ENCODE measurements at places on chromosomes 5 and 9.

- no peaks in the 10 kb centered on the region for H3K36me3 ChIP-seq
- H3K4me3 ChIP-seq: no peak overlapping the region
- no peaks in the 10 kb centered on the region for H3K4me1 ChIP-seq
- no peak overlapping the region for H3K27ac ChIP-seq
- no peak for DNase-seq
Observed at GRCh38 chr5:180645274-180646204, 3.9 kb downstream of the FLT4 start.

DNA sequence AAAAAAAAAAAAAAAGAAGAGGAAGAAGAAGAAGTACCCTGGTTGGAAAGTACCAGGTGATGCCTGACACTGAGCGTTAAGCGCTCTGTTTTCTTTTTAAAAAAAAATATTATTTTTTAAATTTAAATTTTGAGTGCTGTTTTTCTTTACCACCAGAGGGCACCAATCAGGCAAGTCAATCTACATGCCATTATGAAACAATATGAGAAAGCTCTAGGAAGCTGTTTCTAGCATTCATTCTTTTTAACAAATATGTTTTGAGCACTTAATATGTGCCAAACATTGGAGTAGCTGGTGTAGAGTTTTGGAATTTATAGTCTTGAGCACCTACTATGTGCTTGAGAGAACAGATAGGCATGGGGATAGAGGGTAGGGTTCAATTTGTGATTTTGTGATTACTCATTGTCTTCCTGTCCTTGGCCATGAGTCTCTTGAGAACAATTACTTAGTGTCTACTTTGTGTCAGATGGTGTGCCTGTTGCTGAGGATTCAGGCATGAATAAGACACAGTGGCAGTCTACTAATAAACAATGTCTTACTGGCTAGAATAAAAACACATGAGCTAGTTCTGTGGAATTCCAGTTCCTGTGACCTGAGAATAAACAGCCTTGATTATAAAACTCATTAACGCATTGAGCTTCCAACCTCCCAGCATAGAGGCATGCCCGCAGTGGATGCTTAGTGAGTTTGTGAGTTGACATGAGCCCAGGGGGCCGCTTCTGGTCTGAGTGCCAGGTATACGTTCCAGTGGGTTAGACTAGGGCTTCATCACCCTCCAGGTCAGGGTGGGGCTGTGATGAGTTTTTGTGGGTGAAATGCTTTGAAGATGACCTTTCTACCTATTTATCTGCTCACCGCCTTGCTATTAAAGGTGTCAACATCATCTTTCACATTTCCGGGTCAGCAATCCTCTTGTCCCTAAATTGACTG, 3.0 kb upstream of the UBE2R2 start:
- no peaks in the 10 kb centered on the region for H3K36me3 ChIP-seq
- H3K4me3 ChIP-seq: no peak overlapping the region
- peaks cover 13% of the 10 kb centered on the region for H3K4me1 ChIP-seq
- no peak for DNase-seq
- H3K27me3 ChIP-seq: no peaks in the 10 kb centered on the region

- no peak overlapping the region for H3K4me3 ChIP-seq
- DNase-seq: no peak
- no peak overlapping the region for H3K27ac ChIP-seq
- no peaks in the 10 kb centered on the region for H3K4me1 ChIP-seq
Observed at GRCh38 chr9:135345775-135346433, 133.7 kb upstream of the PPP1R26 start.

GRCh38 chr5:130002183-130002582, 97.9 kb downstream of the CHSY3 start:
- DNase-seq: no peak
- H3K27me3 ChIP-seq: no peaks in the 10 kb centered on the region
- H3K36me3 ChIP-seq: no peaks in the 10 kb centered on the region
- no peaks in the 10 kb centered on the region for H3K4me1 ChIP-seq

GRCh38 chr5:15555176-15555575, 55.2 kb downstream of the FBXL7 start:
- no peak overlapping the region for H3K27ac ChIP-seq
- DNase-seq: no peak
- no peaks in the 10 kb centered on the region for H3K36me3 ChIP-seq
- H3K4me3 ChIP-seq: no peak overlapping the region
- no peaks in the 10 kb centered on the region for H3K4me1 ChIP-seq
- no peaks in the 10 kb centered on the region for H3K27me3 ChIP-seq

DNA sequence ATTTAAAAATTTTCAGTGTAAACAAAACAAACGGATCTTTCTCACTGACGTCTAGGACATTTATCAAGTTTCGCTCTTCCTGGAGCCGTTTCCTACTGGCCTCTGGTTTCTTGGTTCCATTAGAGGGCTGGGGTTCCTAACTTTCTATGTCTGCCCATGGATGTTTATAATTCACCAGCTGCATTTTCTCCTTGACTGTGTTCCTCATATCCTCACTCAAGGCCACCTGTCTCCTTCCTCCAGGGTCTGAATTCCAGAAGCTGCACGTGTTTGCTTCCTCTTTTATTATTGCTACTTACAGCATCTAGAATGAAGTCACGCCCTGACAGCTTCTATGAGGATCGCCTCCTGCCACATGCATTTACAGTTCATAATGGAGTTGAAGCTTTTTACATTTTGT, 74.1 kb upstream of the BASP1 start:
- no peak for DNase-seq
- no peaks in the 10 kb centered on the region for H3K36me3 ChIP-seq

- H3K36me3 ChIP-seq: no peaks in the 10 kb centered on the region
- H3K4me3 ChIP-seq: no peak overlapping the region
- H3K4me1 ChIP-seq: no peaks in the 10 kb centered on the region
- no peaks in the 10 kb centered on the region for H3K27me3 ChIP-seq
- H3K27ac ChIP-seq: no peak overlapping the region
- DNase-seq: no peak
Observed at GRCh38 chr5:153661897-153662296, 171.4 kb downstream of the GRIA1 start.

- no peaks in the 10 kb centered on the region for H3K27me3 ChIP-seq
Observed at GRCh38 chr5:151146061-151146460, 11.5 kb downstream of the ANXA6 start.

DNA sequence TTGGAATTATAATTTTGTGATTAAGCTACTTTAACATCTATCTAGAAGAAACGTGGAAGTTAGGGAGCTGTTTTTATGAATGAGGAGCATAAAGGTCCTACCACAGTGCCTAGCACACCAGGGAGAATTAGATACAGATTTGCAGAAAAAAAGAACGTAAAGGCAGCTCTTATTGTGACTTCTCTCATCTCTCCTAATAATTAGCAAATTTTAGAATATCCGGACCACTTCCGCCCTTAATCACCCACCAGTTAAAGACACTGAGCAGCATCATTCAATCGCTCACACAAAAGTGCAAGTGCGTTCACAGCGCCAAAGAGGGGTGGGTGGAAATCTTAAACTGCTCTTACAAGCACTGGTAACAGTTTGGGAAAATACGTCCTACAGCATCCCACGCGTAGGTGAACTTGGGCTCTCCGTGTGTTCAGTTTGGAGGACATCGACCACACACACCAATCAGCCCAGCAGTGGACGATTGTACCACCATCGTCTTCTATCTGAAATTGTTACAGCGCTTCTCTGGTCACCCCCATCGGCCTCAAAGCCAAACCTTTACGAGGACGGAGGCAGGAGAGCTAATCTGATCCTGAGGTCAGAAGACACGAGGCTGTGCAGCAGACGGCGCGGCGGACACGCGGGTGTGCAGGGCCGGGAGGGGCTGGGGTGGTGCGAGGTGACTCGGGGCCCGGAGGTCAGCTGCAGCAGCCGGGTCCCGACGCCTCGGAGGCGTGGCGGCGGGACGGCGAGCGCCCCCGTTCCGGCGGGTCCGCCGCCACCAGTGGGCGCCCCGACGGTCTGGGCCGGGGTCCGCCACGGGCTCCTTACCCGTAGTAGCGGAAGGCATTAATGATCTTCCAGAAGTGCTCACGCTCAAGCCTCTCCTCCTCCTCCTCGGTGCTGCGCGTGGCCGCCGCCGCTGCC, 646 bp downstream of the CARNMT1 start:
- peak overlapping the region; percentile 87 for H3K4me3 ChIP-seq
- no peaks in the 10 kb centered on the region for H3K36me3 ChIP-seq
- H3K4me1 ChIP-seq: peaks cover 35% of the 10 kb centered on the region

GRCh38 chr5:35454011-35454525, 163.6 kb upstream of the SPEF2 start:
- H3K4me3 ChIP-seq: no peak overlapping the region
- H3K27me3 ChIP-seq: no peaks in the 10 kb centered on the region
- no peaks in the 10 kb centered on the region for H3K4me1 ChIP-seq
- no peaks in the 10 kb centered on the region for H3K36me3 ChIP-seq
- H3K27ac ChIP-seq: no peak overlapping the region
- DNase-seq: no peak

- H3K27ac ChIP-seq: no peak overlapping the region
- DNase-seq: no peak
- H3K4me3 ChIP-seq: no peak overlapping the region
- no peaks in the 10 kb centered on the region for H3K36me3 ChIP-seq
- H3K4me1 ChIP-seq: no peaks in the 10 kb centered on the region
Observed at GRCh38 chr9:136667940-136668760, 5.4 kb downstream of the EGFL7 start.

- H3K36me3 ChIP-seq: no peaks in the 10 kb centered on the region
- no peak overlapping the region for H3K4me3 ChIP-seq
- no peak overlapping the region for H3K27ac ChIP-seq
- no peak for DNase-seq
- H3K27me3 ChIP-seq: no peaks in the 10 kb centered on the region
- H3K4me1 ChIP-seq: no peaks in the 10 kb centered on the region
Observed at GRCh38 chr5:141906517-141906916, 17.2 kb upstream of the DELE1 start.

- H3K36me3 ChIP-seq: peaks cover under 1% of the 10 kb centered on the region
- H3K27me3 ChIP-seq: no peaks in the 10 kb centered on the region
- peak overlapping the region; percentile 31 for H3K4me3 ChIP-seq
- H3K27ac ChIP-seq: peak overlapping the region; percentile 4
- H3K4me1 ChIP-seq: peaks cover 57% of the 10 kb centered on the region
Observed at GRCh38 chr5:95808686-95809413, 13.7 kb downstream of the GLRX start.

DNA sequence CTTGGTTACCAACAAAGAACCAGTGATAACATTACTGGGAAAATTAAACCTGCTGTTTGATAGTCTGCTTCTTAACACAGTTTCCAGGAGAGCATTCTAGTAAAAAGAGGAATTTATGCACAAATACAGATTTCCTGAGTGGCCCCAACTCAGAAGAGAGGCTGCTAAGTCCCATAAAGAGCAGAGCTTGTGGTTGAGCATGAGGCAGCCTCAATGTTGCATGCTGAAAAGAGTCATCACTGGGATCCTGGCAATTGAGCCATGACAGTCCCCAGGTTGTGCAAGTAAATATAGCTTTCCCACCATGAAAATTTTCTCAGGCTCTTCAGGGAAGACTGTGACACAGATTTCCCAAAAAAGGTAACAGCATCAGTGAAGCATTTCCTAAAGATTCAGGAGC, 47.5 kb upstream of the ADRB2 start:
- H3K4me1 ChIP-seq: no peaks in the 10 kb centered on the region
- no peak overlapping the region for H3K27ac ChIP-seq
- no peak overlapping the region for H3K4me3 ChIP-seq

GRCh38 chr5:156589104-156589945, 260.8 kb upstream of the PPP1R2B start:
- no peaks in the 10 kb centered on the region for H3K36me3 ChIP-seq
- H3K4me1 ChIP-seq: no peaks in the 10 kb centered on the region
- DNase-seq: no peak
- H3K4me3 ChIP-seq: no peak overlapping the region
- no peak overlapping the region for H3K27ac ChIP-seq

DNA sequence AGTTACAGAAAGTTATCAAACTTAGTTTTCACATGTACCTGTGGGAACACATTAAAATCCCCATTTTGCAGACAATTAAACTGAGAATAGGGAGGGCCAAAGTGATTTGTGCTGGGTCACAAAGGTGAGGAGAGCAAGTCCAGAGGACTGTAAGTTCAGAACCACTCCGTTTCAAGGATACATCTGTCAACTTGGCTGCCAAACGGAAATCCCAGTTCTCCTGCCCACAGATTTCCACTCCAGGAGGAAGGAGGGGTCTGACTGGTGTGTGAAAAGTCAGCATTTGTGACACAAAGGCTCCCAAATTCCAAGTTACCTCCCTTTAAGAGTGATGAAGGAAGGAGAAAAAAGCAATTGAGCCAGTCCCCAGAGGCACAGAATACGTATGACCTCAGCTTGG, 42.3 kb downstream of the PRELID2 start:
- H3K27ac ChIP-seq: no peak overlapping the region
- H3K4me1 ChIP-seq: no peaks in the 10 kb centered on the region
- no peak overlapping the region for H3K4me3 ChIP-seq
- no peaks in the 10 kb centered on the region for H3K36me3 ChIP-seq

DNA sequence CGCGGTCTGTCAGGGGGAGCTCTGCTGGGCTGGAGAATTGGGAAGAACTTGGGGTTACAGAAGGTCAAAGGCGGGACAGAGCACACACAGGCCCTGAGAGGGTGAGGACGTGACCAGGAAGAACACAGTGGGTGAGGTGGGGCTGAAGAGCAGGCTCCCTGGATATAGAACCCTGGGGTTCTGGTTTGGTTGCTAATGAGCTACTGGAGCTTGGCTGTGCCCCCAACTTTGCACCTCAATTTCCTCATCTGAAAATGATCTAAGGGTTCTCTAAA, 83.8 kb downstream of the PRRT1B start:
- H3K27me3 ChIP-seq: no peaks in the 10 kb centered on the region
- peaks cover 47% of the 10 kb centered on the region for H3K4me1 ChIP-seq
- no peak overlapping the region for H3K4me3 ChIP-seq
- peaks cover 15% of the 10 kb centered on the region for H3K36me3 ChIP-seq
- H3K27ac ChIP-seq: peak overlapping the region; percentile 92

DNA sequence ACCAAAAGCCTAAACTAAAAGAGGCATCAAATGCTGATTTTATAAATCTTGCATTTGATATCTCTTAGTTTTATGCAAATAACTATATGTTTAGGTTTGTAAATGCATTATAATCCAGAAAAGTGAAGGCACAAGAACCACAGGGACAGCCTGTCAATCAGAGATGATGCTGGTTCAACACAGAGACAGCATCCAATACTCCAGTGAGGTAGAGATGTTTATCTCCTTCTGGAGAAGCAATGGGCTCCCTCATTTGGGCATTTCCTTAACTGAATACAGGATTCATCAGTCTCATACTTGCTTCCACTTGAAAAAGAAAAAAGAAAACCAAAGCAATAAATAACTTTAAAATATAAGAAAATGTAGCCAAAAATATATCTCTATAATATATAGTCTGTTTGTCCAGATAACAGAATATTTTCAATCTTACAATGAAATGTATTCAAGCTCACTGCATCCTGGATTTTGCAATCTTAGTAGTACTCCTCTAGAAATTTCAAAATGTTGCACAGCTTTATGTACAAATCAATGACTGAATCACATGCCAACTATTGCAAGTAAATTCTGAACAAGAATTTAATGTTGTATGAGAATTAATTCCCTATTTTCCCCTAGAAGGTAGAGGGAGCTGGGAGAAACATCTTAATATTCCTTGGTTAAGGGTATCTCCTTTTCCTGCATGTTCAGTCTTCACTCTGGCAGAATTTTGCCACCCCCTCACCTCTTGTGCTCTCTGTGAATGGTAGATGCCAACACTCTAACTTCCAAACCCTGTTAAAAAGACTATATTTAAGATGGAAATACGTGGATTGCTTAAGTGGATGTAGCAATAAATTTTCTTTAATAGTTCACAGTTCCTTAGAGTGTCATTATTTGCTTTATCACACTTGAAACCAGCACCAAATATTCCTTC, 191.1 kb upstream of the GAS1 start:
- no peak for DNase-seq
- no peaks in the 10 kb centered on the region for H3K36me3 ChIP-seq
- no peaks in the 10 kb centered on the region for H3K4me1 ChIP-seq
